Body of pancreas (tissue), 4 donors: ENCODE measurements at places on chromosomes 16 and 17.

- DNase-seq, result no peak
These were observed 44.6 kb downstream of the UBN1 start for GRCh38 chr16:4891886-4892216.

- no peak for DNase-seq
These were observed 5.7 kb upstream of the NME1 start for GRCh38 chr17:51147650-51148049.

DNA sequence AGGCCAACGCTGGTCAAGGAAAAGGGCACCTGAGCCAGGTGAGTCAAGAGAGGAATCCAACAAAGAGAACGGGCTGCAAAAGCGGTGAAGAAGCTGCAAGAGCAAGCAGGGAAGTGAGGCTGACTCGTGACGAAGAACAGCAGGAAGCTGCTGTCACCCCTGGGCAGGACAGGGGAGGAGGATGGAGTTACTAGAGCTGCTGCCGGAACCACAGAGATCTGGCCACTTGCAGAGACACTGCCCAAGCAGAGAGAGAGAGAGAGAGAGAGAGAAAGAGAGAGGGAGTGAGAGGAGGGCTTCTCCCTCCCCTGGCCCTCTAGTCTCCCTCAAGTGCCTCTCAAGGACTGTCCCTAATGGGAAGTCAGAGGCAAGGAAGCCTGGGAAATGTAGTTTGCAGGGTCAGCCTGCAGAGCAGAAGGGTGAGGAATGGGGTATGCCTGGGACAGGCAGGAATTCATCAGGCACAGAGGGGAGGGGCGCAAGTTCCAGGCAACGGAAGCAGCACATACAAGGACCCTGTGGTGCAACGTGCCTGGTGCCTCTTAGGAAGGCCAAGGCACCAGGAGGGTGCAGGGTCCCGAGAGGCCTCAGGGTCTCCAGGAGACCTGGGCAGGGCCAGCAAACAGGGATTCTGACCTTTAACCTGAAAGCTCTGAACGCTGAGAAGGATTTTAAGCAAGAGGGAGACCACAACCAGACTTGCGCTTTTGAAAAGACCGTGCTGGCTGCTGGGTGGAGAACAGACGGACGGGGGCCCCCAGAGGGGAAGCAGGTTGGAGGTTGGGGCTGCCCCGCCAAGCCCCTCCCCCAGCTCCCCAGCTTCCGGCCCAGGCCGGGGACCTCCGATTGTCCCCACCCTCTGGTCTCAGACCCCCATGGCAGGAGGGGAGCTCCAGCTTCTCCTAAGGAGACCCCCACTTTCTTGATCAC is 45.8 kb upstream of the CIBAR2 start:
- DNase-seq, result no peak

- peak; percentile 28 for DNase-seq
These were observed 24.3 kb upstream of the RFFL start for GRCh38 chr17:35087731-35088355.

DNA sequence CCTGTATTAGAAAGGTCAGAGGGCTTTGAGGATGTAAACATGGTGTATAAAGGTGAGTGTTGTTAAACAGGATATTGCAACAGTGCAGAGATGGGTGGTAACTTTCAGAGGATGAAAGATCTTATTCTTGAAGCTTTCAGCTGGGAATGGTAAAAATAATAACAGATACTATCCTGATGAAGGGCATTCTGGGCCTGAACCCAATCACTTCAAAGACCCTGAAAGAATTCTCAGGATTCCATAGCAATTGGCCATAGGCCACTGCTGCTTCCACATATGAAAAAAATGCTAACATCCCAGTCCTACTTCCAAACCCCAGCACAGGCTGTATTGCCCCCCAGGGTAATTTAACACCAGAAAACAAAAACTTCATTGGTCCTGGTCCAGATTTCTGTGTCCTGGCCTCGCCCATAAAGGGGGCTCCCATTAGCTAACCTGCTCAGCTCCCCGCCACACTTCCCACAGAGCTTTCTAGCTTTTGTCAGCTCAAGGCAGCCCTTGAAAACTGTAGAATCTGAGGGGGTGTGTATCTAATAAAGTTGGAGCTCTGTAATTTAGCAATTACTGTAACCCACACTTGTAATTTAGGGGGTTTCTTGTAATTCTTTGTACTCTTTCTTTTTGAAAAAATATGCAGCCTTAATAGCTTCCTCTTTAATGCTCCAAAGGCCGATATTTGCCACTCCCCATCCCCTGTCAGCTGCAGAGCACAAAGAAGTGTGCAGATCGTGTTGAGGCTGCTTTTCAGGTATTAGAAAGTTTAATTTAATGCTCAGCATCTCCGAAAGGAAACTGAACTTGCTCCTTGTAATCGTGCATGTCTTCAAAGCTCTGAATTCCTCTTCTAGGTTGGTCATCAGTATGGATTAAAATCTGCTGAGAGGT is 371.5 kb downstream of the SEC14L1 start:
- DNase-seq, result no peak
